Stimulated activated CD8-positive, alpha-beta memory T cell treated with anti-CD3 and anti-CD28 coated beads, Interleukin-7, amount 100 ng/mL, for 1 hour (primary cell): ENCODE measurements at places on chromosomes 2 and 18.

DNA sequence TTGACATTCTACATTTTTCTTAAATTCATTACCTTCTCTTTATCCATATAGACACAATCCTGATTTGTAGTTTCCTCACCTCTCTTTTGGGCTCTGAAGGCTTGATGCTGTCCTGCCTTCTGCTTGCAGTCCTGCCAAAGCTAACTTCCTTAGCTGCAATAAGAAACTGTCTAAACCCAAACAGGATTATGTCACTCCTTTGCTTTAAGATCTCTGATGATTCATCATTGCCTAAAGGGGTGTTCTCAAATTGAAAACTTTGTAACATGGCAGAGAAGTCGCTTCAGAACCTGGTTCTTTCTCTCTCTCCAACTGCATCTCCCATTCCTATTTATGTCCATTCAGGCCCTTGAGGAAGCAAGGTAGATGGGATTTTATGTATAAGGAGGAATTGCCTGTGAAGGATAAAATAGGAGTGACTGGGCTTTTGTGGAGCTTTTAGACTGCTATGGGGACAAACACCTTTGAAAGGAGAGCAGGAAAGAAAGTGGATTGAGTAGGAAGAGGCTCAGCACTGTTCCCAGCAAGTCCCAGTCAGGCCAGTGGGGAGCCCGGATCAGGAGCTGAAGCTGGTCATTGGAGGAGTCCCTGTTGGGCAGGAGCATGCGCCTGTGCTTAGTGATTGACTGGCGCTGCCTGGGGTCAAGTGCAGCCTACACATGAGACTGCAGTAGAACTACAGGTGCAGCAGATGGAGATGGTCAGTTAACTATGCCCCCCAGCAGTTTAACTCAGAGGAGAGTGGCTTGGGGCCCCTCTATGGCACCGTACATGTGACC lies 390.6 kb downstream of the CTNNA2 start:
- no peak for DNase-seq

- DNase-seq: no peak
Measured at GRCh38 chr2:26086155-26086637, 52.3 kb downstream of the RAB10 start.

DNA sequence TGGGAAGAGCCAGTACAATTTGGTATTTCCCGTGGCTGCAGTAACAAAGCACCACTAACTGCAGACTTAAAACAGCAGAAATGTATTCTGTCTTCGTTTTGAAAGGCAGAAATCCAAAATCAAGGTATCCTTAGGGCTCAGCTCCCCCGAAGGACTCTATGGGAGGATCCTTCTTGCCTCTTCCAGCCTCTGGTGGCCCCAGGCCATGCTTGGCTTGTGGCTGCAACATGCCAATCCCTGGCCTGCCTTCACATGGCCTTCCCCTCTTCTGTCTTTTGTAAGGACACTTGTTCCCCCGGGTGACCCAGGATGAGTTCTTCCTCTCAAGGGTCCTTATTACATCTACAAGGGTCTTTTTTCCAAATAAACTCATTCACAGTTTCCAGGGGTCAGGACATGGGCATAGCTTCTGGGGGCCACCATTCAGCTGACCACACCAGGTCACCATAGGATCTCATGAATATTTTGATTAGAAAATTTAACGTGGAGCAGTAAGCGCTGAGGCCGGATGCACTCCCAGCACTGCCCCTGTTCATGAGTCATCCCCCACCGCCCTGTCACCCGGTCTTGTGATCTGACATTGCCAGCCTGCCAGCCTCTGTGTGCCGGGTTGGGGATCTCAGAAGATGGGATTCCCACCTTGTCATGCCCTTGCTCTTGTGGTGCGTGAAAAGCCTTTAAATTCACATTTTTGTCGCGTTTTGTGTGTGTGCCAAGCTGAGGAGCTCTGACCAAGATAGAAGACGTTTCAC lies 61.2 kb upstream of the B3GNT7 start:
- DNase-seq: no peak

DNA sequence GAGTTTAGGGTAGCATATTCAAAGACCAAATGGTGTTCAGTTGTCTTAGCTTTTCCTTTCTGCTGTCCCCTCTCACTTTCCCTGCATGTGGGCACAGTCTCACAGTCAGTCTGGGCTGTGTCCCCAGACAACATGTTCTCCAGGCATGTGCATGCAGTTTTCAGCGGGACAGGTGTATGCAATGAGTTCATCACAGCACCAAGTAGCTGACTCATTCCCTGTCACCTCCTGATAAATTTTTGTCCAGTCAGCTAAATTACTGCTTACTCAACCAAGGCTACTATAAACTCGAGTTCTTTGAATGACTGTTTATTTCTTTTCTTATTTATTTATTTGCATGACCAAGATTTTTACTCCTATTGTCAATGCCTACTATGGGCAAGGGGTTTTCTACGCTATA lies 148.8 kb upstream of the CDH19 start:
- DNase-seq: no peak

DNA sequence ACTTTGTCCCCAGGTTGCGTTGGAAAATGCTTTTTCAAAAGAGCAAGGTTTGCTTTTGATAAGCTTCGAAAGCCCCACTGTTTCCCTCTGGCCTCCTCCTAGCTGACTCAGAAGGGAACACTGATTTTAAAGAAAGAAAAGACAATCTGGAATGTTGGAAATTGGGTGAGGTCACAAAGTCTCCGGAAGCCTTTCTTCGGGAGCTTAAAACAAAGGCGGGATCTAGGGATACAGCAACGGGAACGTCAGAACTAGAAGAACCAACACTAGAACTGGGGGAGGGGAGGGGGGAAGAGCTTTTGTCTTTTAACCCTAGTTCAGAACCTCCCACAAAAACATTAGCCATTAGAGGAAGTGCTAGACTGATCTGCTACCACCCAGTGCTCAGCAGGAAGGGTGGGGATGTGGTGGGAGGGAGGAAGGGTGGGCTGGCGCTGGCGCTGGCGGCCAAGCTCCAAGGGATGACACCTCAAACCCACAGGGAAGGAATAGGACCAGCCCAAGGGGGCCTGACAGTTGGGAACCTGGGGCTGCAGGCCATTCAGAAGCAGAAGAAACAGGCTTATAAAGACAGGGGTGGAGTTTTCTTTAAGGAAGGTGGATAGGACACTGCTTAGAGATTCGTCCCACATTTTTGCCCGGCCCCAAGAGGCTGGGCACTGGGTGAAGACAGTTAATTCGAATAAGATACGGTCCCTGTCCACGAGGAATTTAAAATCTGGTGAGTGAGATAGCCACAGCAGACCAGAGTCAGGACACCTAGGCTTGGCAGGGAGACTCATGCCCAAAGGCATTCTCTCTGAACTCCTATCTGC lies 1.7 kb downstream of the TMSB10 start:
- no peak for DNase-seq
